ENCODE measurements at places on chromosomes 5 and 9.

- no peaks in the 10 kb centered on the region for H3K36me3 ChIP-seq
- no peak overlapping the region for H3K4me3 ChIP-seq
- H3K4me1 ChIP-seq, result no peaks in the 10 kb centered on the region
- H3K27me3 ChIP-seq, result no peaks in the 10 kb centered on the region
These were observed 97.5 kb downstream of the VAV2 start for GRCh38 chr9:133894377-133895321.

- no peaks in the 10 kb centered on the region for H3K36me3 ChIP-seq
- no peaks in the 10 kb centered on the region for H3K4me1 ChIP-seq
- no peak overlapping the region for H3K27ac ChIP-seq
- no peak overlapping the region for H3K4me3 ChIP-seq
- H3K27me3 ChIP-seq, result no peaks in the 10 kb centered on the region
- DNase-seq, result no peak
These were observed 858.5 kb upstream of the PTPRD start for GRCh38 chr9:11471321-11471720.

DNA sequence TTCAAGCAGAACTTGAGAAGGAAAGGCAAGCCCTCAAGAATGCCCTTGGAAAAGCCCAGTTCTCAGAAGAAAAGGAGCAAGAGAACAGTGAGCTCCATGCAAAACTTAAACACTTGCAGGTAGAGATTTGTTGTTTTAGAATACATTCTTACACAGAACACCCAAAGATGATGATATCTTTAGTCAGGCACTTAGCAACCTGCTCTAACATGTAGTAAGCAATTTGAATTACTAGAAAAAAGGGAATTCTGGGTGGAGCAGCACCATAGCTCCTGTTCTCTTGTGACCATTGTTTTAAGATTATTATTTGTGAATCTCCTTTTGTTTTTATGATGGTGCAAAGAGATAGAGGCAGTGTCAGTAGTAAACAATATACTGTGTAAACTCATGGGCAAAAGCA, 63.1 kb downstream of the RAB14 start:
- H3K27me3 ChIP-seq, result no peaks in the 10 kb centered on the region
- DNase-seq, result no peak
- no peak overlapping the region for H3K27ac ChIP-seq
- no peak overlapping the region for H3K4me3 ChIP-seq

DNA sequence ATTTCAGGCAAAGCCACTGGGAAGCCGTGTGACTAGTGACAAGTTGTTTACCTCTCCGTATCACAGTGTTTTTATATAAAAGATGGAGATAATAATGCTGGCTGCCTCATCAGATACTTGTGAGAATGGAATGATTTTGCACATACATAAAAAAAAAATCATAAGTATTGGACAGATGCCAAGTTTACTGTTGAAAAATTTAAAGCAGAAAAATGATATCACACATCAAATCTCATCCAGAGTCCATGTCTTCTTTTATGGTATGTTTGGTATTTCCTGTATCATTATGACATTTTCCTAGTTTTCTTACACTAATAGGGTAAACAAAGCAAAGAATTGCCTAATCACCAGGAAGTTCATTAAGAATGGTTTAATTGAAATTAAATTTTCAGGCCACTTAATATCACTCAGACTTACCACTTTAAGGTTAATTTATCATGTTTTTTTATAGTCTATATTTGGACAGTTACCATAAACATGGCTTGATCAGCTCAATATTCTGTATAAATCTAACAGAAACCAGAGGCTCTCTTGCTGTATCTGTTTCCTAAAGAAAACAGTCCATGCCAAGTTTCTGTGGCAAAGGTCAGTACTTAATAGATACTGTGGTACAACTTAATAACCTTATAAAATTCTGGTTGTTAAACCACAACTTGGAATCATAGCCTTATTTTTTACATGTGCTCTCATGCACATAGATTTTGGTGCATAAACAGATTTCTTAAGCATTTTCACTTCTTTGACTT, 656.5 kb upstream of the RIOK2 start:
- no peak overlapping the region for H3K27ac ChIP-seq
- H3K4me3 ChIP-seq, result no peak overlapping the region
- no peaks in the 10 kb centered on the region for H3K27me3 ChIP-seq
- no peaks in the 10 kb centered on the region for H3K4me1 ChIP-seq
- no peaks in the 10 kb centered on the region for H3K36me3 ChIP-seq

DNA sequence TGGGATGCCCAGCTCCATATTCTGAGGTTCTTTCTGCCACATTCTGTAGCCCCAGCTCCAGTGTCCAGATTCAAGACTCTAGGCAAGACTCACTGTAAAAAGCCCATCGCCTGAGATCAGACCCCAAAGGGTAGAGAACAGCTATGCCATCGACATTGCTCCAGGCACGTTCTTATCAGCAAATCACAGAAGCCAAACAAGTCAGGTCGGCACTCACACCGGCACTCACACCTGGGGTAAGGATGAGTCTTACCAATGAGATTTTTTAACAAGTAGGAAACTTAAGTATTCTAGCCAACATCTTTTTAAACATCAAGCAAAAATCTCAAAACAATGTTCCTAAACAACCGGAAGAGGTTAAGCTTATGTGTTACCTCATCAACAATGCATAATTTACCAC, 2.4 kb downstream of the CDKN2AIPNL start:
- no peak overlapping the region for H3K27ac ChIP-seq
- no peak for DNase-seq

DNA sequence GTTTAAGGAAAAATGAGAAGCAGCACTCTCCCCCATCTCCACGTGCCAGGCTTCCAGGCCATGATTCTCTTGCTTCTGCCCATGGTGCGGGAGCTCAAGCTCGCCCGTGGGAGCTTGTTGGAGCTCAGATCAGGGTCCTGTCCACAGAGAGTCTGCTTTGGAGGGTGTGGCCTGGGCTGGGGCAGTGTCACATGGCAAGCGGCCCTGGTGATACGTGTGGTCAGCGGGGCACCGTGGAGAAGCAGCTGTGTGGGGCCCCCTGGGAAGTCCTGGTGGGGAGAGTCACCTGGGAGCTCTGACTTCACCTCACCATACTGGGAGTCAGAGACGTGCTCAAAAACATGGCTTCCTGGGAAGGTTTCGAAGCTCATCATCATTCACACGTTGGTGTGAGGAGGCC, 275.3 kb downstream of the GADD45G start:
- no peak overlapping the region for H3K27ac ChIP-seq
- no peak for DNase-seq
- H3K36me3 ChIP-seq, result no peaks in the 10 kb centered on the region
- H3K4me3 ChIP-seq, result no peak overlapping the region
- no peaks in the 10 kb centered on the region for H3K4me1 ChIP-seq

Data from left lung (tissue), 14 donors.